ENCODE measurements at places on chromosomes 5 and 9.

DNA sequence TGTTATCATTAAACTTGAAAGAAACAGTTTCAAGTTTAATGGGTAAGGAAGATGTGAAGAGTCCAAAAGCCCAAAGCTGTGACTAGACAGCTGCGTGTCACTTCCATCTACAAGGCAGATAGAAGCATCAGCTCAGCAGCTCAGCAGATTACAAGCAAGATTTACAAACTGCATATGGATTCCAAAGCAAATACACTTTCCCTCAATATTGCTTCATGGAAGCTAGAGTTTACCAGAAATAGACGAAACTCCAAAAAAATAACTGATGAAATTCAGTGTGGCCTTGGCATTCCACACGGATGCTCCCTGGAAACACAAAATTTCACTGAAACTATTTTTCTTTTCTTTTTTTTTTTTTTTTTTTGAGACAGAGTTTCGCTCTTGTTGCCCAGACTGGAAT lies 17.9 kb downstream of the MYO10 start:
- no peak for DNase-seq

GRCh38 chr5:180825768-180826525 lies 23.3 kb upstream of the MGAT1 start:
- DNase-seq: no peak

DNA sequence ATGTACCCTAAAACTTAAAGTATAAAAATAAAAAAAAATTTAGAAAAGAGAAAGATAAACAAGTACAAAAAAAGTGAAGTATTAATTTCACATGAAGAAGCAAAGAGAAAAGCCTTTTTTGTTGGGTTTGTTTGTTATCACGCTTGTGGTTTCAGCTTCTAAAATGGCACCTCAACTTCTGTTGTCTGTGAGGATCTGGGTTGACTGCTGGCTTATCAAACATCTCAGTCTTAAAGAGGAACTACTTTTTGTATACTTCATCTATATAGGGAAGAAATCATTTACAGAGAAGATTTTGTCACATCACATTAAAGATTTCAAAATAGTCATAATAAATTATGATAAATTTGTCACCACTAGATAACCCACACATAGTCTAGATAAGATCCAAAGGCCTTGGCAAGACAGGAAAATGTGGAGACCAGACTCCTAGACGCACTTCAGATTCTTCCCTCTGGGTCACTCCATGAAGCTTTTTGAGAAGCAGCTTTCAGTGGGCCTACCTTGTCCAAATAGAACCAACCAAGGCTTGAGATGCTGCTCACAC lies 8.8 kb upstream of the ADGRV1 start:
- no peak for DNase-seq

- no peak for DNase-seq
Measured at GRCh38 chr9:36878986-36879982, 154.8 kb downstream of the PAX5 start.

GRCh38 chr9:113910036-113910639 lies 34.0 kb downstream of the ZNF618 start:
- no peak for DNase-seq

GRCh38 chr5:102018690-102019089 lies 277.4 kb downstream of the SLCO4C1 start:
- DNase-seq: no peak

GRCh38 chr9:99066571-99066970 lies 38.3 kb upstream of the TGFBR1 start:
- DNase-seq: no peak

GRCh38 chr9:130480673-130481072 lies 35.9 kb downstream of the ASS1 start:
- no peak for DNase-seq

DNA sequence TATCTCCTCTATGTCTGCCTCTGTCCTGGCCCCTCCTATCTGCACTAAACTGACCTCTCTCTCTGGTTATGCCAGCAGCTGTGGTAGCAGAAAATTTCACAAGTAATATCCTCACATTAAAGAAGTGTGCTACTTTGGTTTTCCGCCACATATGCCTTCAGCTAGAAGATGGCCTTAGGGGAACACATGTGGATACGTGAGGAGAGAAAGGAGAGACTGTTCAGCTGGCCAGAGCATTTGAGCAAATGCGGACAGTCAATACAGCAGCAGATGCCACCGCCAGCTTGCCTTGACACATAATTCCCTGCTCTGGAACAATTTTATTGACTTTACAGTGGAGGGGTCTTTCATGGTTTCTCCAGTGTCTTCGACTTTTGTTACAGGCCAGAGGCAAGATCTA lies 434.6 kb downstream of the TAF11L14 start:
- no peak for DNase-seq

GRCh38 chr9:87659534-87660419 lies 66.1 kb upstream of the CTSL start:
- DNase-seq: no peak

GRCh38 chr5:77797136-77797535 lies 21.0 kb upstream of the TBCA start:
- DNase-seq: no peak

DNA sequence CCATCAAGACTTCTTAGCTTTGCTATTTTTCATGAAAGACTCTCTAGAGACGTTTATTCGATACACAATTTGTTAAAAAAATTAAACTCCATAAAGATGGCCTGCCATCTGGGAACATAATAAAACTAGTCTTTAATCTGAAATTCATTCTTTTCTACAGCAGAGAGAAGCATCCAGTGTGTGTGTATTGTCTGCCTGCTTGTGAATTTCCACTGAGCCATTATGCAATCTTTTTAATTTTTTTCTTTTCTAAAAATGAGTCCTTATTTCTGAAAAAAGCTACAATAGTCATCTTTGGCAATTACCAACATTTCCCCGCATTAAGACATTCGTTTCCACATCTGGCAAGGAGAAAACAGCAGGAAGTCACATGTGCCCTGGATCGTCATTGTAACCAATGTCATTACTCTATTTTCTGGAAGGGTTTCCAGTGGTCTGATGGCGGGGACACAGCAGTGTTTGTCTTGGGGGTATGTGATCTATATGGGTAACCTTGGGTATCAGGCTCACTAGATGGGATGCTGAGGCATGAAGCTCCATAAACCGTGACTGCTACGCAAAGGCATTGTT lies 263.1 kb downstream of the MSX2 start:
- DNase-seq: no peak

- DNase-seq: no peak
Measured at GRCh38 chr9:126605792-126606482, 7.8 kb upstream of the LMX1B start.

DNA sequence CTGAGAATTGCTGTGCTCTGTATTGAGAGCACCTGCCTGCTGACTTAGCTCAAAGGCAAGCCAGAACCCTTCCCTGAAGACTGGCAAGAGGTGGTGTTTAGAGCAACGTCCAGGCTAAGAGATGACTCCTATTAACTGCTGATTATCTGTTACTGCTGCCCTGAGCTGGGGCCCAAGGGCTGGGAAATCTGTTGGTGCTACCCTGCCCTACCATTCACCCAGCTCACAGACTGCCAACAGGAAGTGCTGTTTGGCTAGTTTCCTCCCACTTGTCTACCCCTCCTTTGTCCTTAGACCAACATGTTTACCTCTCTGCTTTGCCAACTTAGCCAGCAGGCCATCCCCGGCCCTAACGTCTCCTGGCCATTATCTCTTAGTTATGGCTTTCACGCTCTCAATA lies 6.9 kb downstream of the RAB24 start:
- no peak for DNase-seq

DNA sequence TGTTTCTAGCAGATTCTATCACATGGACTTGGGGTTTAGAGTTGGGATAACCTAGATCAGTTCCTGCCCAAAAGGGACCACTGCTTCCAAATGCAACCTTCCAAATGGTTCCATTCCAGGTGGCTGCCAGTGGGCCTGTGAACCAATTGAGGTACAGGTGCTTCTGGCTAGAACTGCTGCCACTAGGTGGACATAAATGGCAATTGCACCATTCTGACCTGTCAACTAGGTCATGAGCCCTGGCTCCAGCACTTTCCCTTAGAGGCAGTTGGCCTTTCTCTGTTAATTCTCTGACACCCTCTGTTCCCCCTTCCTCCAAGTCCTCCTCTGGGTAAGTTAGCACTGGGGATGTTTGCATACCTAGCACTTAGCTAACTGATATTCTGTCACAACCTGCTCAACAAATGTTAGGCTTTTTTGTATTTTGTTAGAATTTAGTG lies 16.6 kb upstream of the HEMGN start:
- DNase-seq: no peak

DNA sequence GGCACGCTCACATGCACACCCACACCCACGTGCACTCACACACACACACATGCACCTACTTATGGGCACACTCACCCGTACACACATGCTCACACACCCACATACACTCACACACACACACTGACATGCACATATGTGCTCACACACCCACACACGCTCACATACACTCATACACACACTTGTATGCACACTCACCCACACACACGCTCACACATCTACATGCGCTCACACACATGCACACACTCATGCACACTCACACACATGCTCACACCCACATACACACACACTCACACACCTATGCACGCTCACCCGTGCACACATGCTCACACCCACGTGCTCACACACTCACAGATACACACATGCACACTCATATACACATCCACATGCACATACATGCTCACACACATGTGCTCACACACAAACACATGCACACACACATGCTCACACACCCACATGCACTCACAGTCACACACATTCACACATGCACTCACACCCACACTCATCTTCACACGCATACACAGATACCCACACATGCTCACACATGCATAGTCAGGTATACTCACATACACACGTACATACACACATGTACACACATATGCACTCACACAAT lies 138.3 kb downstream of the OLFM1 start:
- DNase-seq: no peak

- no peak for DNase-seq
Measured at GRCh38 chr5:75660678-75661465, 49.6 kb downstream of the ANKDD1B start.

GRCh38 chr5:151068433-151069197 lies 12.2 kb downstream of the TNIP1 start:
- no peak for DNase-seq

GRCh38 chr9:33517373-33517772 lies 6.7 kb upstream of the ANKRD18B start:
- no peak for DNase-seq

DNA sequence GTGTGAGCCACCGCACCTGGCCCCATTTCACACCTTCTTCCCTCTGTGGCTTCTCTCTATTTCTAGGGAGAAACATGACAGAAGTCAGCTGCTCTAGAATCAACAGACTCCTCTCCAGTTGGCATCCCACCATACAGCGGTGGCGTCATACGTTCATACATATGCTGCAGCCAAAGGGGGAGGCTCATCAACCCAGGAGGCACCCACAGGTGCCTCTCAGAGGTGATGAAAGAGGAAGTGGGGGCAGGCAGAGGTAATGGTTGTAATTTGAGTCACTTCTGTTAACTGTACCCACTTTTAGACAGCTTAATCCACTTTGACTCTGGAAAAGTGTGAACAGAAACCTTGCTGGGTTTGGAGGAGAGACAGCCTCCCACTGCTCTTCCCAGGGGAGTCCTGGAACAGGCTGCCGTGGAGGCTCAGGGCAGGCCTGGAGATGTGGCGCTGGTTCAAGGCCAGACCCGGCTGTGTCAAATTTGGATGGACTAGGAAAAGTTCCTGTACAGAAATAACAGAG lies 47.3 kb upstream of the SUB1 start:
- DNase-seq: no peak

DNA sequence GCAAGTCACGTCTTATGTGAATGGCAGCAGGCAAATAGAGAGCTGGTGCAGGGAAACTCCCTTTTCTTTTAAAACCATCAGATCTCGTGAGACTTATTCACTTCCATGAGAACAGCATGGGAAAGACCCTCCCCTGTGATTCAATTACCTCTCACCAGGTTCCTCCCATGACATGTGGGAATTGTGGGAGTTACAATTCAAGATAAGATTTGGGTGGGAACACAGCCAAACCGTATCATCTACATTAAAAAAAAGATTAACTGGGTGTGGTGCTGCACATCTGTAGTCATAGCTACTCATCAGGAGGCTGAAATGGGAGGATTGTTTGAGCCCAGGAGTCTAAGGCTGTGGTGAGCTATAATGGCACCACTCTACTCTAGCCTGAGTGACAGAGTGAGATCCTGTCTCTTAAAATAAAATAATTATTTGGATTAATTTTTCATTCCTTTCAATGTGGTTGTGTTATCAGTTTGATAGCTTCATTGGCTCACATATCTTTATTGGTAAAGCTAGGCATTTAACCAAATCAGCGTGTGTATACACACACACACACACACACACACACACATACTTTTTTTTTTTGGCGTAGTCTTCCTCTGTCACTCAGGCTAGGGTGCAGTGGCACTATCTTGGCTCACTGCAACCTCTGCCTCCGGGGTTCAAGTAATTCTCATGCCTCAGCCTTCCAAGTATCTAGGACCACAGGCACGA lies 21.8 kb downstream of the DENND4C start:
- no peak for DNase-seq

DNA sequence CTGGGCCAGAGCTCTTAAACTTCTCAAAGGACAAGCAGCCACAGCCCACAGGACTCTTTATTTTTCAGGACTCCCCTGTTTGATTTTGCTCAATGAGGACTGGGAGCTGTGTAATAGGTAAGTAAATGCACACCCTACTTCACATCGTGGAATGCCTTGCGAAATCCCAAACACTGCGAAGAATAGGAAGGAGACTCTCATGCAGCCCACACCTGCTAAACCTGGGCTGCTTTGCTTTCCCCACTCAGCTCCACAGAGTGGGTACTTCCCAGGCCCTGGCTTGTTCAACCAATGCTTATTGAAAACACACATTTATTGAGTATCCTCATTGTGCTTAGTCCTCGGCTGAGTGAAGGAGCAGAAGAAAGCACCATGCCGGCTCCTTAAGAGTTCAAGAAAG lies 103.3 kb upstream of the FSTL4 start:
- DNase-seq: no peak

DNA sequence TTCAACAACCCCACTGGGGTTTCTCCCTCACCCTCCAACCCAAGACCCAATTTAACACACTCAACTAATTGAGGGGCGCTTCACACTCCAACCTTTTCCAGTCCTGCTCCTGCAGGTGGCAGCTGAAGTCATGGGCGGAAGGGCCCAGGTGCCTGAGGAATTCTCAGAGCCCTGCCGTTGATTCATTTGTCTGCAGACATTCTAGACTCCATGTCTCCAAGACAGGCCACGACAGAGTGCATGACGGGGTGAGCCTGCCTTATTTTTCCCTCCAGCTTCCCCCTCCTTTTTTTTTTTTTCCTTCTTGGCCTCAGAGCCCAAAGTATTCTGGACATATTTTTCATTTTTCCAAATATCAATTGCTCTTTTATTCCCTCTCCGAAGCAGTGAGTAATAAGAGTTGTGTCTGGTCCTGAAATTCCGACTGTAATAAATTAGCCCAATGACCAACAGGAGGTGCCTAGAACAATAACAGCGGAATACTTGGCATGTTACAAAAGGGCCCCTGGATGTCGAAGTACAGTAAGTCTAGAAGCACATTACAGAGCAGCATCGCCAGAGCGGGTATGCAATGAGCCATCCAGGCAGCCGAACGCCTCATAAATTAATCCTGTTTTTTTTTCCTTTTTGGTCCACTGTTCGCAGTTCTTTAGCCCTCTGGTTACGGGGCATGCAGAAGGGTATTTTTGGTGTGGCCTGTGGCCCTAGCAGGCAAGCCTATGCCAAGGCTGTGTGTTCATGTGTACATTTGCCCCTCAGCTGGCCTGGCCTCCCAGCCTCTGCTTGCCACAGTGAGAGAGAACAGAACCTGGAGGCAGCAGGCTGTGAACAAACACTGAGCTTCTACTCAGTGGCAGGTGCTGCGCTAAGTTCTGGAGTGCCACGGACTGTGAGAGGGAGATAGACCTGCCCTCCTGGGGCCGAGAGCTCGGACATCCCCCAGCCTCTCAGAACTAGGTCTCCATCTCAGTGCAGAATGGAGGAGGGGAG lies 8.6 kb upstream of the SMIM23 start:
- peak; percentile 17 for DNase-seq

All from renal cortex interstitium (tissue), 15 donors.